Stimulated activated CD4-positive, alpha-beta T cell treated with anti-CD3 and anti-CD28 coated beads, TNF-alpha, amount 100 ng/mL, for 1 hour (primary cell): ENCODE measurements at places on chromosomes 3 and 15.

DNA sequence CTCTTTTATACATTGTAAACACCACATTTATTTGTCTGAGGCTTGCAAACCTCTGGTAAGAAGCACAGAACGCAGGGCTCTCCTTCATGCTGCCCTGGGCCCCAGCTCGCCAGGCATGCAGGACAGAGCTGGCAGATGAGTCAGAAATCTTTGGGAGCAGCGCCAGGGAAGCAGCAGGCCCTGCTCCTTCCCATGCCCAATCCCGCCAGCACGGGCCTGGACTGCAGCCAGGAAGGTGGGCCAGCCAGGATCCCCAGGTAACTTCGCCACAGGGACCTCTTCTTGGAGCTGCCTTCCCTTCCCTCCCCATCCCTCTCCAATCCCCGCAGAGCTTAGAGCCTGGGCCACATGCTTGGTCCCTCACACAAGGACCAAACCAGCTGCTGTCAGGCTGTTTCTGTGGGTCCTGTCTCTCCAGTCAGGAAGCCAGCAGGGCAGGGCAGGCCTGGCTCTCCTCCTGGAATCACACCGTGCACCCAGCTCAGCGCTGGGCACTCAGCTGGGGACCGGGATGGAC, 8.8 kb downstream of the STOML1 start:
- no peak for DNase-seq

DNA sequence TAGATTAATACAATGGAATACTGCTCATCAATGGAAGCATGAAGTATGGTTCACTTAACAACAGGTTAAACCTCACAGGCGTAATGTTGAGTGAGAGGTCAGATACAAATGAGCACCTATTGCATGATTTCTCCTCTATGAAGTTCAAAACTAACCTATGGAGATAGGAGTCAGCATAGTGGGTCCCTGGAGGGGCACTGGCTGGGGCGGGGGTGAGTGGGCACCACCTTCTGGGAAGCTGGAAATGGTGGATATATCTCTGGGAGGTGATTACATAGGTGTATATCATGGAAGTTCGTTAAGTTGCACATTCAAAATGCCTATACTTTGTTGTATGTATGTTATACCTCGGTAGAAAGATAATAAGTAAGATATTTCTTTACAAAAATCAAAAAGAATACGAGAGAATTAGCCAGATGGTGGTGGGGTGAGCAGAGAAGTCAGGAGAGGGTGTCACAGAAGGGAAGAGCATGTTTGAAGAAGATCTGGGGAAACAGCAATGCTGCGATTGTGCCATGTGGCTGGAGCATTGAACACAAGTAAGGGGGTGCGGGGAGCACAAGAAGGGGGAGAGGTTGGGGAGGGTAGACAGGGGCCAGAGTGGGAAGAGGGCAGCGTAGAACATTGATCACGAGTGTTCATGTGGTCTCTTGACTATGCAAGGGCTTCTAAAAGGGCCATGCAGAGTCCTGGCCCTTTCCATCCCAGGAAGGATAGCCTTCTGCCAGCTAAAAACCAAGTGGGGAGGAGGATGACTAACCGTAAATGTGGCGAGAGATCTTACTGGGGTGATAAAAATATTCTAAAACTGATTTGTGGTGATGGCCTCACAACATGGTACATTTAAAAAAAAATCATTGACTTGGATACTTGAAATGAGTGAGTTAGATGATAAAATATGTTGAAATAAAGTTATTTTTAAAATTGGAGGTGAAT, 30.2 kb downstream of the ITGA11 start:
- no peak for DNase-seq

GRCh38 chr3:117622171-117622841, 912.7 kb downstream of the TUSC7 start:
- DNase-seq = no peak

DNA sequence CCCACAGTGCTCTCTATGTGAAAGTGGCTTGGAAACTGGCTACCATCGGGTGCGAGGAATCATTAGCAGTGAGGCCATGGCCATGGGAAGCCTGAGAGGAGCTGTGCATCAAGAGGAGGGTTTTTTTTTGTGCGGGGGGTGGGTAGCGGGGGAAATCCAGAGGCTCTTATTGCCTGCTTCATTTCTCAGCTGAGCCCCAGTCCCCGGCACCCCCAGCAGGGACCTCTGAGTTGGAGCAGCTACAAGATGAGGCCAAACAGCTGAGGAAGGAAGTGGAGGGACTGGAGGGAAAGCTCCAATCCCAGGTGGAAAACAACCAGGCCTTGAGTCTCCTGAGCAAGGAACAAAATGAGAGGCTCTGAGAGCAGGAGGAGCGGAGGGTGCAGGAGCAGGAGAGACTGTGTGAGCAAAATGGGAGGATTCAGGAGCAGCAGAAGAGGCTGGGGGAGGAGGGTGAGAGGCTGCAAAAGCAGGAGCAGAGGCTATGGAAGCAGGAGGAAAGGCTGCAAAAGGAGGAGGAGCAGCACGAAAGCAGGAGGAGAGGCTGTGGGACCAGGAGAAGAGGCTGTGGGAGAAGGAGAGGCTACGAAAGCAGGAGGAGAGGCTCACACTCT, 76.7 kb downstream of the ADAMTS7 start:
- DNase-seq = no peak

DNA sequence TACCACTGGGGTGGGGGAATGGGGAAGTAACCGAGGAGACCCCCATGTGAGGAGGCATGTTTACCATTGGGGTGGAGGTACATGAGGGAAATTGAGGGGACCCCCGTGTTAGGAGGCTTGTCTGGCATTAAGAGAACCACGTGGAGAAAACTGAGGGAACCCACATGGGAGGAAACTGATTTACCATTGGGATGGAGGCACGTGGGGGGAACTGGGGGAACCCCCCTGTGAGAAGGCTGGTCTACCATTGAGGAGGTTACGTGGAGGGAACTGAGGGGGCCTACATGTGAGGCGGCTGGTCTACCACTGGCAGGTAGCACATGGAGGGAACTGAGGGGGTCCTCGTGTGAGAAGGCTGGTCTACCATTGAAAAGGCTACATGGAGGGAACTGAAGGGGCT, 159.4 kb downstream of the FBLN2 start:
- no peak for DNase-seq

- no peak for DNase-seq
These were observed 19.1 kb upstream of the EPB42 start for GRCh38 chr15:43239732-43240491.

DNA sequence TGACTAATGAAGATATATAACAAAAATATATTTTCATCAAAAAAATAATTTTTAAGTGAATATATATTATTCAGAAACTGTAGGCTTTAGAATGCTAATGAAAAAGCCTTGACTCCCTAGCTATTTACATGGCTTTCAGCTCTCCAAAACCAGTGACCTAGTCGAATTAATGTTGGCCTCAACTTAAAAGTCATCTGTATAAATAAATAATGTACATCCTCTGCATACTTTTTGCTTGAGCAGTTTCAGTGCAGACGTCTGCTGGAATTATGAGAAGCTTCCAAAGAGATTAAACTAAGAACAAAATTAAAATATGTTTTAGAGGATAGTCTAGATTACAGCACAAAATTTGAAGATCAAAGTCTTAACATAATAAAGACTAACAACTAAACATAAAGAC, 520.4 kb upstream of the ALCAM start:
- no peak for DNase-seq

DNA sequence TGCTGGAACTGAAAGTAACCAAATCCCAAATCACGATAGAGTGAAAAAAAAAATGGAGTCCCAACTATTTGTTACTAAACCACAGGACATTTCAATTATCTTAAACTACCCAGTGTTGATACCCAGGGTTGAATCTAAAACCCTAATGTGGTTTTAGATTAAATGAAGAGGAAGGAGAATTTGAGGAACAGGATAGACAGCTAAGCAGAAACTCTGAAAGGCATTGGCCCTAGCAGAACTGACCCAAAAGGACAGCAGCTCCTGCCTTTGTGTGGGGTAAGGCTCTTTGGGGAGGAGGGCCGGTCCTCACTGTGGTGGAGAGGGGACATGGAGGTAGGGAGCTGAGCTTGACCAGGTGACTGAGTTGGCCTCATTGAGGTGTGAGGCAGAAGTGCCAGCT, 30.7 kb upstream of the SNRK start:
- DNase-seq = no peak

GRCh38 chr3:55127565-55127964, 199.7 kb upstream of the LRTM1 start:
- no peak for DNase-seq

DNA sequence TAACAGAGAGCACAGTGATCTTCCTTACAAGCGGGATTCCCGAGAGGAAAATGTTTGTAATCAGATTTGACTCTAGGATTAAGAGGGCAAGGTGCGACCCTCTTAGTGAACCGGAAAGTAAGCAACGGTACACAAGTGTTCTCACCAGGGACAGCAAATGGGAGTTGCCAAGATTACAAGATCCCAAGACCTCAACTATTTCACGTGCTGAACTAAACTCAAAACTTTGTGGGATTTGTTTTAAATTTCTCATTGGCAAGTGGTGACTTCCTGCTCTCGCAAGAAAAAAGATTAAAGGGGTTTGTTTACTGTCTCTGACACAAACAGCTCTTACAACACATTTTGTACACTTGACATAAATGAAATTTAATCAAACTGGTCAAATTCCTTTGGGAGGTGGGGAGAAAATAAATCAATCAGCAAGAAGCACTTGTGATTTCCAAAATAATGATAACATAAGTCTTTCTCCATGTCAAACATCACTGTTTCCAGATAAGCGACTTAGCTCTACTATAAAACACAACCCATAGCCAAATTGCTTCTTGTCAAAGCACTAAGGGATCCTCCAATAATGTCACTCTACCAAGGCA, 2.2 kb upstream of the PGPEP1L start:
- DNase-seq = no peak

GRCh38 chr3:173893066-173893465, 495.5 kb downstream of the NLGN1 start:
- no peak for DNase-seq

GRCh38 chr3:12934431-12934830, 93.1 kb upstream of the RPL32 start:
- DNase-seq = no peak

DNA sequence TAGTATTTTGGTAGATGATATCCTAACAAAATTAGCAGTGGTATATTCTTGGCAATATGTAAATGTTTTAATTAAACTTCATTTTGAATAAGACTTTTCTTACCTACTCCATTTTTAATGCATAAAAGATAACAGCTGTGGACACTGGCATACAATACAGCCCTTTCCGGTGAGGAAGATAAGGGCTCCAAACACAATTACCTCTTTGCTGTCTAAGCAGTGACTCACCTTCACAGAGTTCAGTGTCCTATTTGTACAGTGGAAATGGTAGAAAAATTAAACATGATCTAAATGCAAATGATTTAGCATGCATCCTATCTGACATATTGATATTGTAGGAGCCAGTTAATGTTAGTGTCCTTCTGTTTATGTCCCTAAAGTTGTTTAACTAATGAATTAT, 969.4 kb downstream of the PLOD2 start:
- DNase-seq = no peak

DNA sequence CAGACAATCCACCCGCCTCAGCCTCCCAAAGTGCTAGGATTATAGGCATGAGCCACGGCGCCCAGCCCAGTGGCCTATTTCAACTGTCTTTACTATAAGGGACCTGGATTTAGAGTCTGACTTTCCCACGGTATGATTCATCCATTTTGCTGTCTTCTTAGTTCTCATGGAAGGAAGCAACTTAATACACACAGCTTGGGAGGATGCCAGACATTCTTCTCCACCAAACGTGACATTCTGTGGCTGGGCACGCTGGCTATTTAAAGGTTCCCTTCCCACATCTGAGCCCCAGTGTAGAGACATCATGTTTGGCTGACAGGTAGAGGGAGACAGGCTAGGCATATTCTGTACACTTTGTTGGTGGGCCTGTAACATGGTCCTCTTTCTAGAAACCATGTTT, 26.2 kb downstream of the FAM43A start:
- DNase-seq = no peak

DNA sequence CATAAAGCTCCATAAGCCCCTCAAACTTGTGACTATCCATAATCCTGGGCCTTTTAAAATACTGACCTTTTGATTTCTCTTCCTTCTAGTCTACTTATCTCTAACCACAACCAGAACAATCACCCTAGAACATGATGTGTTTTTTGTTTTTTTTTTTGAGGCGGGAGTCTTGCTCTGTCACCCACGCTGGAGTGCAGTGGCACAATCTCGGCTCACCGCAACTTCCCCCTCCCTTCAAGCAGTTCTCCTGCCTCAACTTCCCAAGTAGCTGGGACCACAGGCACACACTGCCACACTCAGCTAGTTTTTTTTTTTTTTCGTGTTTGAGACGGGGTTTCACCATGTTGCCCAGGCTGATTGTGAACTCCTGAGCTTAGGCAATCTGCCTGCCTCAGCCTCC, 25.1 kb downstream of the VPS39 start:
- DNase-seq = no peak

DNA sequence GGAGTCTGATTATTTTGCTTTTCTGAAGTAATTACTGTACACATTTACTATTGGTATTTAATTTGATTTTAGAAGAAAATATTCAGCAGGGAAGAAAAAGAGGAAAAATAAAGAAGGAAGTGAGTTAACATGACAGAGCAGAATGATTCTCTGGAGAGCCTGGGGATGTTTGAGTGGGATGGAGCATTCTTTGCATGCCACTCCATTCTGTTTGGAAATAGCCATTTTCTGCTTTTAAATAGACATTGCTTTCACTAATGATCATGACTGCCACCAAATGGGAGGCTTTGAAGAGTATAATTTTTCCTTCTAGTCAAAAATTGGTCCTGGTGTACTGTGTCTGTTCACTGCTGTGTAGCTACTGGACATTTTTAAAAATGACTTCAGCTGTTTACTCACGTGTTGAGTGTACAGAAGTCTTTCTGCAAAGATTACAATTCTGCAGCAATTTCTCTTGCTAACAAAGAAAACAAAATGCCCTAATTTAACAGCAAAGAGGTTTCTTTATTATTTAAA, 196.1 kb downstream of the RYR3 start:
- DNase-seq = no peak

DNA sequence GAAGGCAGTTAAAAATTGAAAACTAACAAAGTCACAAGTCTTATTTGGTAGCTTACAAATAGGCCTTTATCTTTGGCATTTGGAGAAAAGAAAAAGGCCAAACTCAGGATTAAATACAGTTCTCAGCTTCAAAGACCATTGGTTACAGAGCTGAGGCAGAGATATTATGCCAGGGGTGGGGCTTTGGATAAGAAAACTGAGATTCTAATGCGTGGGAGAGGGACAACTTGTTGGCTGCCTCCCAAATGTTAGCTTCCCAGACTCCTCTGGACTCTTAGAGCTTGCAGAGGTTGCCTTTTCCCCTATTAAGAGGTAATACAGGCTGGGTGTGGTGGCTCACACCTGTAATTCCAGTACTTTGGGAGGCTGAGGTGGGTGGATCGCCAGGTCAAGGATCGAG, 231.8 kb downstream of the SQOR start:
- no peak for DNase-seq

- DNase-seq = no peak
These were observed 60.3 kb downstream of the NOX5 start for GRCh38 chr15:69074843-69075224.
